ENCODE measurements at places on chromosomes 16 and 17.
A peak's percentile ranks its signal among the peaks of the same experiment; 100 is the strongest.

- DNase-seq, result no peak
Observed at GRCh38 chr17:35731917-35732805, 722 bp downstream of the RASL10B start.

DNA sequence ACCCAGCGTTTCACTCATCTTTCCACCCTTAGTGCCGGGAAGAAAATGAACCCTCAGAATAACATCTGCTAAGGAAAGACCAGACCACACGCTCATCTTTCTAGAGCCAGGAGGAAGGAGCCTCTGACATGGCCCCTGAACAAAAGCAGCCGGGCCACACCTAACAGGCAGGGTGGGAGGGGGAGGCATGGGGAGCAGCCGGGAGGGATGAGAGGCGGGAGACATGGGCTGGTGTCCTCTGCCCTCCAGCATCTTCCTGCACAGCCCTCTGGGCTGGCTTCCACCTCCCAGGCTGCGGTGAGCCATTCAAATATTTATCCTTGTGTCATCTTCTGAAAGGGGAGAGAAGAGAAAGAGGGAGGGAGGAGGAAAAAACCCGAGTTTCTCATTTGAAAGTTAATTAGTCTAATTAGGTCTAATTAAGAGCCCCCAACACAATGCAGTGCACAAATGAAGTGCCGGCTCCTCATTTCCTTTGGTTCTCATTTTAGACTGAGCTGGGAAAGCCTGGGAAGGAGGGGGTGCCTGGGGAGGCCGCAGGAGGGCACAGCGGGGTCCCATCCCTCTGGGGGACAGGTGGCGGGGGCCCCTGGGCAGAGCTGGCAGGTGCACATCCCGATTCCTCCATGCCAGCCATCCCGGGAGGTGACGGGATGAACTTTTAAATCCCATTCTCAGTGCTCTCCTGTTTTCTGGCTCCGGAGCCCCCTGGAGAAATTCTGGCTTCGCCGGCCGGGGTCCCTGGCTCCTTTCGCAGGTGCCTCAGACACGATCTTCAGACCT, 90.5 kb downstream of the ENGASE start:
- DNase-seq, result no peak

- DNase-seq, result peak; percentile 33
Observed at GRCh38 chr17:45127548-45128300, 4.6 kb downstream of the PLCD3 start.

GRCh38 chr16:12898551-12898950, 2.8 kb upstream of the SHISA9 start:
- no peak for DNase-seq

DNA sequence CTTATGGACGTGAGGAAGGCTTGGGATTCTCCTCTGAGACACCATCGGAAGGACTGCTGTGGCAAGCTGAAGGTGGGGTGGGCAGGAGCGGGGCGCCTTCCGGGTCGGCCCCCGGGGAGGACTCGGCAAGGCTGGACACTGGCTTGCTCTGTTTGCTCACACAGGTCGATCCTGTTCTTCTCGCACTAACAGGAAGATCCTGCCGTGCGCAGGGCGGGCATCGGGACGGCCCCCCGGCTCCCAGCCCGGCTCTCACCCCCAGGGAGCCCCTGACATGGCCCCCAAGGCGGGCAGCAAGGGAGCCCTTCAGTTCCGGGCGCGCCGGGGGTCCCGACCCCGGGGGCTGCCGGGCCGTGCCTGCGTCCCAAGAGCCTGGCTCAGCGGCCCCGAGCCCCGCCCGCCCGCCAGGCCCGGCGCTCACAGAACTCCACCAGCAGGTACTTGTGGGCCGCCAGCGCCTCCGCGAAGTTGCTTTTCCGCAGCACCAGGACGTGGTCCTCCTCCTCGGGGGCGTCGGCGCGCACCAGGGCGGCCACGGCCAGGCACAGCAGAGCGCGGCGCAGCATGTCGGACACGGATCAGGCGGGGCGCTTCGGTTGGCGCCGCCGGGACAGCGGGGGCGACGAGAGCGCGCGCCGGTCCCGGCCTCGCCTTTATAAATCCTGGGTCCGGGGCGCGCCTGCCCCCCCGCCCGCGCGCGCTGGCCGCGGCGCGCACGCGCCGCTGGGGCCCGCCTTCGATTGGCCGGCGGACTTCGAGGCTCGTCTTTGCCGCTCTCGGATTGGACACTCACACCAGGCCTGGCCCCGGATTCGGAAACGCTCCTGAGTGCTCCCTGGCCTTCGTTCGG, at the start of gene P4HB:
P4HB (minus strand) TSS at position 630 of the 850 bp plus-strand sequence; CDS start at position 566, 64 bp downstream.
- no peak for DNase-seq

GRCh38 chr17:79777120-79777893, 641 bp upstream of the CBX2 start:
- DNase-seq, result no peak

- DNase-seq, result peak; percentile 57
Observed at GRCh38 chr16:57422026-57422944, 17.7 kb downstream of the CCL17 start.

GRCh38 chr16:24953306-24953705, 61.9 kb downstream of the ARHGAP17 start:
- DNase-seq, result no peak

DNA sequence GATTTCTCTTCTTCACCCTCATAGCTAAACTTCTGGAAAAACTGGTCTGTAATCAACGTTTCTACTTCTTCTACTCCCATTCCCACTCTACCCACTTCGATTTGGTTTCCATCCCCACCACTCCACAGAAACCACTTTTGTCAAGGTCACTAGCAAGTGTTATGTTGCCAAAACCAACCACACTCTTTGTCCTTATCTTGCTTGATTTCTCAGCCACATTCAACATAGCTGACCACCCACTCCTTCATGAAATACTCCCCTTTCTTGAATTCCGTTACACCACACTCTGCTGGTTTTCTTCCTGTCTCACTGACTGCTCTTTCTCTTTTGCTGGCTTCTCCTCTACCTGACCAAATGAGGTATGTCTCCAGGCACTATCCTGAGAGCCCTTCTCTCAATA, 11.9 kb downstream of the IKZF3 start:
- no peak for DNase-seq

DNA sequence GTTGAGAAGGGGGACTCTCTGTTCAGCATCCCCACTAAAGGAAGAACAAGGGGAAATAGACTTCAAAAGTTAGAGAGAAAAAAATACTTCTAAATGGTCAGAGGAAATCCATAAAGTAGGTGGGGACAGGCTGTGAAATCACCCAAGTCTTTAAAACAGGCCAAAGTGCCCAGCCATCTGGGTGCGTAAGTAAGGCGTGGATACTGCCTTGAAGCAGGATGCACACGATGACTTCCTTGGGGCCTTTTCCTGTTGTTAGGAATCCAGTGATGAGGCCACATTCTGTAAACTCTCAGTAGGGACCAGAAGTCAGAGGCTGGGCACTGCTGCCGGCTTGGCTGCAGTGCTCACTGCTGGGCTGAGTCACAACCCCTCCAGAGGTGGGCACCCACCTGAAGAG, 9.2 kb downstream of the AXIN2 start:
- no peak for DNase-seq

DNA sequence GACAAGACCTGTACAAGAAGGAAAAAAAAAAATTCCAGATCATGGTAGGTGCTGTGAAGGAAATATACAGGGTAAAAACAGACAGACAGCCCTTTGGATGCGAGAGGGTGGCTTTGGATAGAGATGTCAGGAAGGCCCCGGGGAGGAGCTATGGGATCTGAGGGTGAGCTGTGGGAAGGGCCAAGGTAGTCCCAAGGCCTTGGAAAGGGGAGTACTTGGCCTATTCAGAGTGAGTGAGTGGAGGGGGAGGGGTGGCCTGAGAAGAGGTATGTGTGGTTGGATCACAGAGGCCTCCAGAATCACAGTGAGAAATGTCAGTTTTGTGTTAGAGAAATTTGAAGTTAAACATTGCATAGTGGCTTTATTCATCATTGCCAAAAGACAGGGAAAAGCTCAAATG, 31.2 kb upstream of the AKTIP start:
- DNase-seq, result no peak

DNA sequence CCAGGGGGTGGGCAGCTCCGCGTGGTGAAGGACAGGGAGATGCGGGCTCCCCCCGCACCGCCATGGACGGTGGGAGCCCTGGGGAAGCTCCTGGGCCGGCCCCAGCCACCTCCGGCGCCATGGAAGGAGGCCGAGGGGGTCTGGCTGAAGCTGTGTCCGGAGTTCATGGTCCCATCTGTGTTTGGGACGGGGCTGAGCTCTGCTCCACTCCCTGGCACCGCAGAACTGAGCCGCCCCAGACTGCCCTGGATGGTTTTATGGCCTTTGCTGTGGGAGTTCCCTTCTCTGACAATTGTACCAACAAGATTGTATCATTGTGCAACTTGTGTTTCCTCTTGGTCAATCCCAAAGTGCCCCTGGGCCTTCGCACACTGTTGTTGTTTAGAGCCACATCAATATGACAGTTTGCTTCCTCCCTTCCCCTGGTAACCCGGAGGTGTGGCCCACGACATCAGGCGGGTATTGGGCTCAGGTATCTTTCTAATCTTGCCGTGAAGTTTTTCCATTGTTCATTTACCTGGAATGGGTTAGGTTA, 942 bp downstream of the KRT23 start:
- peak; percentile 99 for DNase-seq

- no peak for DNase-seq
Observed at GRCh38 chr16:72051818-72052217, 2.5 kb upstream of the HP start.

- DNase-seq, result peak; percentile 3
Observed at GRCh38 chr17:7803981-7804380, 30.0 kb upstream of the KDM6B start.

DNA sequence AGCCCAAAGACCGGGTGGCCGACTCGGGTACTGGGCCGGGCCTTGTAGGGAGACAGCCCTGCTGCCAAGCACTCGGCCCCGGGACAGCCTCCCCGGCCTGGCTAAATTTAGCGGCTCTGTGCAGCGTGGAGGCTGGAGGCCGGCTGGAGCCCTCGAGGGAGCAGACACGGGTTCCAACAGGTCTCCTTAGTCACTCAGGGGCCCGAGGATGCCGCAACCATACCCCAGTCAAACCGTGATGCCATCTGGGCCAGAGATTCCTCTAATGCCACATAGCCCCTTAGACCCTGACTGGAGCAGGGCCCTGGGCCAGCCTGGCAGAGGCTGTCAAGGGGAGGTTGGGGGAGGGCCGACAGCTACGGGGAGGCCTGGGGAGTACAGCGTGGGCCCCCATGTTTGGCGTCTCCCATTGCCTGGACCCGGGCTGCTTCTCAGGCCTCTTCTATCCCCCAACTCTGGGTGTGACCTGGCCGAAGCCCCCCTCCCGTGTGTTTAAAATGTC, 2.9 kb upstream of the P2RX1 start:
- no peak for DNase-seq

- DNase-seq, result no peak
Observed at GRCh38 chr16:9334103-9334502, 242.7 kb downstream of the HAPSTR1 start.

GRCh38 chr17:30172560-30172959, 55.9 kb downstream of the NSRP1 start:
- no peak for DNase-seq

GRCh38 chr17:18257268-18257981, 1.1 kb downstream of the FLII start:
- no peak for DNase-seq

DNA sequence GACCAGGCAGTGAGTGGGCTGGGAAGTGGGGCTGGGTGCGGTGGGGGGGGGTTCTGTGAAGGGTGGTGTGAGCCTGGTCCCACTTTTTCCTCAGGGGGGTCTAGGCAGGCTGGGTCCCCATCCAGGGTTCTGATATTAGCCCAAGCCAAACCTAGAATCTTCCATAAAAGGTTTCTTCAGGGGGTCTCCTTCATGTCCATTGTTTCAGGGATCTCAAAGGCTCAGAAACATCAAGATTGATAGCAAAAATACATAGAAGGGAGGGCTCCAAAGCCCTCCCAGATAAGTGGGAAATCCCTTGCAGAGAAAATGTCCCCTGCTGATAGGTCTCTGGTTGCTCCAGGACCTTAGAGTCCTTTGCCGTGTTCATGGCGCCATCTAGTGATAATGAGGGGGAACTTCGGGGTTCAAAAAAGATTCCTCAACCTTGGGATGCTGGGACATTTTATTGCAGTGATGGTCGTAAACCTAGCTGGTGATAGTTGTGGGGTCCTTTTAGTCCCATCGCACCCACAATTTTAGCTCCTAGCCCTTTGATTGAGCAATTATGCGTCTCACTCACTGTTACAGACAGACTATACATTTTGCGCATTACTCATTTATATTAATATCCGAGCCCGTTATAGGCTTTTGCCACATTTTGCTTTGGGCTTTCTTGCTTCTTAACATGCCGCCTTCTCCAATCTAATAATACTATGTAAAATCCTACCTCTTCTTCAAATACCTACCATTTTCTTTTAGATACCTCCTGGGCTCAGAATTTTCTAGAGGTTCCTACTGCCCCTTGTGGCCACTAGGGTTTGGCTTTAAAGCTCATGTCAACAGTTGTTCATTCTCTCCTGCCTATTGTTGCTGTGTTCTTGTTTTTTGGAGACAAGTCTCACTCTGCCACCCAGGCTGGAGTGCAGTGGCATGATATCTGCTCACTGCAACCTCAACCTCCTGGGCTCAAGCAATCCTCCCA, 35.1 kb downstream of the IGF2BP1 start:
- peak; percentile 31 for DNase-seq

DNA sequence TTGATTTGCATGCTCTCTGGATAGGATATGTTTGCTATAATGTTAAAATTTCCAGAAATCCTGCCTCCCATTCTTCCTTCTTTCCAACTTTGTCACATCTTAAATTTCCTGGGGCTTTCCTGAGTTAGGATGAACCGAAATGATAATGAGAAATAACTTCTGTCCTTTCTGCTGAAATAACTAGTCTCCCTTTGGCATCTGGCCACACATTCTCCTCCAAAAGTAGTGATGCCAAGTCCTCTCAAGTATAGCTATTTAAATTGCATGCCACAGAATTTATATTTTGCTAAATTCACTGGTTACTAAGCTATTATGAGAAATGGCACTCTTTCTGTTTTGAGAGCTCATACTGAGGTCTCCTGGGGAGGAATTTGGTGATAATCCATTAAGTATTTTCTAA, 30.6 kb downstream of the FAM20A start:
- no peak for DNase-seq

DNA sequence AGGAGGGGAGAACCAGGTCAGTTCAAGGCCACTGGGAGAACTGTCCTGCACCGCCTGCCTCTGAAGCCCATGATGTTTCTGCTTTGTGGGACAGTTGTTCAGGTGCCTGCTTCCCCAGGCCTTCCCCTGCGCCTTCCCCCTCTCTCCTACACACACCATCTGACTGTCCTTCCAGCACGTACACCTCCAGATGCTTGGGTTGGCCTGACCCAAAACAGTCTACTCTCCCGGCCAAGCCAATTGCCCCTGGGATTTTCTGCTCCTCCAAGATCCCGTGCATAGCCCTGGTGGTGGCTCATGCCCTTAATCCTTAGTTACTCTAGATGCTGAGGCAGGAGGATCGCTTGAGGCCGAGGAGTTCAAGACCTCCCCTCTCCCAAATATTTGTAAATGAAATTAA, 684 bp upstream of the RSAD1 start:
- no peak for DNase-seq

DNA sequence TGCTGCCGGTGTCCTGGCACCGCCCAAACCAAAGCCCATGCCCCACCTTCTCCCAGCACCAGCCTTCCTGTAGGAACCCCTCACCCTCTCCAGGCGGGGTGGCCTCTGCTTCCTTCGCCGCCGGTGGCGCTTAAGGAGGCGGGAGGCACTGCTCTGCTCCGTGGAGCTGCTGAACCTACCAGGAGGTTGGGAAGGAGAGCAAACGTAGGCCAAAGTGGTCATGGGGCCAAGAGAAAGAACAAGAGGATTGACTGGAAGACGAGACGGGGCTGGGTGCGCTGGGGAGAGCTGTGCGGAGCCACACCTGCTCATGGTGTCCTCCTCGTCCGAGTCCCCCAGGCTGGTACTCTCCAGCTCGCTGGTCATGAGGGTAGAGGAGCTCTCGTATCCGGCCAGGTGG, 4.8 kb downstream of the DVL2 start:
- DNase-seq, result no peak

- DNase-seq, result no peak
Observed at GRCh38 chr17:76805319-76805718, 62.9 kb upstream of the MGAT5B start.

Data from trophoblast cell (in vitro differentiated cells and primary cell).